Cerebellar nuclear complex (tissue), 1 donor: ENCODE measurements at places on chromosomes 6 and 20.

DNA sequence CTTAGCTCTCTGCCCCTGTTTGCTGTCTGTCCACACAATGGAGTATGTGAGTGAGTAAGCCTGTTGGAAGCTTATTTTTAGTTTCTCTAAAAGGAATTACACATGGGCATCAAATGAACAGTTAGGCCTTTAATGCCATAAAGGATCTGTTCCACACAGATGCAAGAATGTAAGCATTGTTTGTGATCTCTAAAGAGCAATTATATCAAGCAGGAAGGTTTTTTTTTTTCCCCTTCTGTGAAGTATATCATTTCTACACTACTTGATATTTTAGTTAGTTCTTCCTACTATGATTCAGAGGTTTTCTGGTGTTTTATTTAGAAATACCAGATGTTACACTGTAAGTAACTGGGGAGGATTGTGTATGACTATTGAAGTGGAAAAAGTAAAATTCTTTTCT, 627.5 kb downstream of the COL12A1 start:
- DNase-seq: no peak

DNA sequence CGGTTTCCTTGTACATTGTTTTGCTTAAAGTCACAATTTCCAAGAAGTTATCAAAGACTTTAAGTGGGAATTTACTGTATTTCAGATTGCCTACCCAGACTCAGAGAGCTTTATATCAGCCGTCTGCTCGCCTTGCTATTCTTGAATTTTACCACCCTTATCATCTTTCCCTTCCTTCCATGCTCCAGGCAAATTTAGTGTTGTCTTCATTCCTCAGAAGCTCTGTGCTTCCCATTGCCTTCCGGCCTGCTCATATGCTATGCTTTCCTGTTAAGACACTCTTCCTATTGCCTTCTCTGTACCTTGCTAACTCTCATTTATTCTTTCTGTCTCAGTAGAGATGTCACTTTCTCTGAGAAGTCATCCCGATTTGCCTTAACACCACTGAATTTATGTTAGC, 52.1 kb downstream of the CD2AP start:
- DNase-seq: no peak

GRCh38 chr20:46757754-46758678, 48.6 kb downstream of the SLC2A10 start:
- no peak for DNase-seq

- DNase-seq: no peak
Measured at GRCh38 chr20:22204801-22205200, 379.6 kb downstream of the FOXA2 start.

GRCh38 chr6:12132351-12133222, 120.5 kb downstream of the HIVEP1 start:
- no peak for DNase-seq

GRCh38 chr20:35181731-35182130, 9.9 kb downstream of the PROCR start:
- DNase-seq: no peak

GRCh38 chr6:47197682-47198640, 111.7 kb downstream of the TNFRSF21 start:
- DNase-seq: no peak

- no peak for DNase-seq
Measured at GRCh38 chr6:143680141-143680540, 2.4 kb downstream of the PHACTR2 start.

DNA sequence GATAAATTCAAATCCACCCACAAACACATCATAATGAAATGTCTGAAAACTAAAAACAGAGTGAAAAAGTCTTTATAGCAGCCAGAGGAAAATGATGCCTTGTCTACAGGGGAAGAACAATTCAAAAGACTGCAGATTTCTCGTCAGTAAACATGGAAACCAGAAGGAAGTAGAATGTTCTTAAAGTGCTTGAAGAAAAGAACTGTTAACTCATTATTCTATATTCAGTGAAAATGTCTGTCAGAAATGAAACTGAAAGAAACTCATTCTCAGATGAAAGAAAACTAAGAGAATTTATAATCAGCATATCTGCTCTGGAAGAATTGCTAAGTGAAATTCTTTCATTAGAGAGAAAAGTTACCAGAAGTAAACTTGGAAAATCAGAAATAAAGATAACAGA, 416.1 kb downstream of the TBC1D32 start:
- no peak for DNase-seq

GRCh38 chr6:139823099-139823807, 448.8 kb upstream of the CITED2 start:
- DNase-seq: no peak

- DNase-seq: no peak
Measured at GRCh38 chr6:75633045-75633444, 31.4 kb downstream of the SENP6 start.

- DNase-seq: no peak
Measured at GRCh38 chr6:125094563-125094962, 59.0 kb upstream of the TPD52L1 start.

GRCh38 chr20:19024296-19025035, 188.0 kb upstream of the SLC24A3 start:
- DNase-seq: no peak

- no peak for DNase-seq
Measured at GRCh38 chr6:72672906-72673305, 51.0 kb downstream of the KCNQ5 start.

- no peak for DNase-seq
Measured at GRCh38 chr6:17093686-17094085, 8.2 kb upstream of the STMND1 start.

DNA sequence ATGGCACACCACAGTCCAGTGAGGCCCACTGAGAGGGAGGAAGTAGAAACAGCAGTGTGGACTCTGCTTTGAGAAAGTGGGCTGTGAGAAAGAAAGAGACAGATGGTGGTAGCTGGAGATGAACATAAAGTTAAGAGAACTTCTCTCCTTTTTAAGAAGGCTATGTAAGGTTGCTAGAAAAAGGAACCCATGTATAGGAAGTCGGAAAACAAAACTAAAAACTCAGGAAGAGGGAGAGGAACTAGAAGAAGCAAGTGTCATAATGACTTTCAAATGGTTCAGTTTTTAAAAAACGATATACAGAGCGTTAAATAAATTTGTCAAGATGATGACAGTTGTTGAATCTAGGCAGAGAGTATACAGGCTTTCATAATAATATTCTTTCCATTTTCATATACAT, 25.4 kb upstream of the GMNN start:
- no peak for DNase-seq

GRCh38 chr6:157787080-157787479, 36.0 kb upstream of the SNX9 start:
- no peak for DNase-seq

GRCh38 chr6:16630026-16630643, 131.1 kb downstream of the ATXN1 start:
- DNase-seq: no peak

- no peak for DNase-seq
Measured at GRCh38 chr6:30847421-30847970, 36.8 kb upstream of the DDR1 start.

- no peak for DNase-seq
Measured at GRCh38 chr6:28380381-28380780, 19.2 kb downstream of the ZSCAN12 start.

DNA sequence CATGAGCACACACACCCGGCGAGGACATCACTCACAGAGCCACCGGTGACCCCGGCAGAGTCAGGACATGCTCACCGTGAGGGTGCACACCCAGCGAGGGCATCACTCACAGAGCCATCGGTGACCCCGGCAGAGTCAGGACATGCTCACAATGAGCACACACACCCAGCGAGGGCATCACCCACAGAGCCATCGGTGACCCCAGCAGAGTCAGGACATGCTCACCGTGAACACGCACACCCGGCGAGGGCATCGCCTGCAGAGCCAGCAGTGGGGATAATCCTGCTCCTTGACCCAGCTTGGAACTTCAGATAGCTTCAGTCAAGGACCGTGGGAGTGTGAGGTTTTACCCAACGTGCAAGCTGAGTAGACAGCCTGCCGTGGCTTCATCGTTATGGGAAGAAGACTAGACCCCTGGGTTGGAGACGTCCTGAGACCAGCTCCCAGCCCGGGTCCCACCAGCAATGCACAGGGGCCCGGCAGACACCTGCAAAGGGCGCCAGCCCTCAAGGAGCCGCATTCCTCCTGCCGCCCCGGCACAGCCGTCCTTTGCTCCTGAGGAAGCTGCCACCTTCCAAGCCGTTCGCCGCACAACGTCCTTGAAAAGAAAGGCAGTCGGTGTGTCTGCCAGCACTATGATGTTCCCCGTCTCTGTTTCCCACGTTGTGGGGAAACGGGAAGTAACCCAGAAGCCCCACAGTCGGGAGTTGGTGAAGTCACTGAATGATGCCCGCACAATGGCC, 192.3 kb downstream of the DLL1 start:
- DNase-seq: no peak

- DNase-seq: no peak
Measured at GRCh38 chr6:132005178-132005577, 54.0 kb upstream of the CCN2 start.

- DNase-seq: no peak
Measured at GRCh38 chr6:121090492-121090891, 243.8 kb downstream of the TBC1D32 start.

DNA sequence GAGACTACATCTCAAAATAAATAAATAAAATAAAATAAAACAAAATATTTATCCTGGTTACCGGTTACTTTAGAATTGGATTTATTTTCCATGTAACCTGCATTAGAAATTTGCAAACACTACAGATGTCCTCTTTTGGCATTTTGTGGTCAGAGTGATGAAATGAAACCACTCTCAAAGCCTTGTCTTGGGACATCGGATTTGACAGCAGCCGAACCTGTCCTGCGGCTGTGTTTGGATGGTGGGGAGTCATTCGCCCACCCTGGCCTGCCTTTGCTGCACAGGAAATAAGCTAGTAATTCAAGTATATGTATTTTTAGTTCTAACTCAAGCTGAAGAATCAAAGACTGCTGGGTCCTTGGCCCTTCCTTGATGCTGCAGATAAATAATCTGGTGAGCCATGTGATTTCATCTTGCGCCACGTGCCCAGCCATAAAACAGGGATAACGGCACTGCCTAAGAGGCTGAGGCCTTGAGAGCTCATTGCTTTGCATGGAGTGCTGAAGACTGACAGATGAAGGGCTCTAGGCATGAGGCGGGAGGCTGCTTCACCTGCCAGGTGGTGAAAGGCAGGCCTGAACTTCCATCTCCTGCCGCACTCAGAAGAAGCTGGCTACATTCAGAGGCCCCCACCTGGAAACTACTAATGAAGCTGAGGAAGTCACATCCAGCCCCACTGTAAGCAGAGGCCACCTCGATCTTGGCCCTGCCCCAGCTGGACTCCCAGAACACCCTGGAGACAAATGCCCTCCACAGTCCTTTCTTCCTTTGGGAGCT, 76.9 kb downstream of the NOL4L start:
- DNase-seq: no peak
